ENCODE measurements at places on chromosomes 6 and 20.

DNA sequence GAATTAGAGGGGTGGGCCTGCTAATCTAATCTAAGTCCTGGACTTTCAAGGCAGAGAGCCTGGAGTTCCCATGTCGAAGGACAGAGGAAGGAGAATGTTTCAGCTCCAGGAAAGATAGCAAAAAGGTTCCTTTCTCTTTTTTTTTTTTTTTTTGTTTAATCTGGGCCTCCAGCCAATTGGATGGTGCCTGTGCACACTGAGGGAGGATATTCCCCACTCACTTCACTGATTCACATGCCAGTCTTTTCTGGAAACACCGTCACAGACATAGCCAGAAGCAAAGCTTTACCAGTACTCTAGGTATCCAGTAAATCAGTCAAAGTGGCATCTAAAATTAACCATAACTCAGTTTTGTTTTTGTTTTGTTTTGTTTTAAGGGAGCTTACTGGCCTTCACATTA lies 721.1 kb downstream of the TENT5A start:
- no peak for DNase-seq

DNA sequence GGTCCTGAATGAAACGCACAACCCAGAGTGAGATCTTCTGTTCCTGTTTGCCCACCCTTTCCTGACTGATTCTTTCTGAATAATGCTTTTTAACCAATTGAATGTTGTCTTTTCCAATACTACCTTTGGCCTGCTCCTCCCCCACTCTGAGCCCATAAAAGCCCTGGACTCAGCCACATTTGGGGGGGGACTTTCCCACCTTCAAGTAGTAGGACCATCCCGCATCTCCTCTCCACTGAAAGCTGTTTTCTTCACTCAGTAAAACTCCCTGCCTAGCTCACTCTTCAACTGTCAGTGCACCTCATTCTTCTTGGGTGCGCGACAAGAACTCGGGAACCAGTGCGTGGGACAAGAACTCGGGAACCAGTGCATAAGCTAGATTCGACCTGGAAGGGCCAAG lies 77.9 kb downstream of the EPB41L2 start:
- DNase-seq = no peak

DNA sequence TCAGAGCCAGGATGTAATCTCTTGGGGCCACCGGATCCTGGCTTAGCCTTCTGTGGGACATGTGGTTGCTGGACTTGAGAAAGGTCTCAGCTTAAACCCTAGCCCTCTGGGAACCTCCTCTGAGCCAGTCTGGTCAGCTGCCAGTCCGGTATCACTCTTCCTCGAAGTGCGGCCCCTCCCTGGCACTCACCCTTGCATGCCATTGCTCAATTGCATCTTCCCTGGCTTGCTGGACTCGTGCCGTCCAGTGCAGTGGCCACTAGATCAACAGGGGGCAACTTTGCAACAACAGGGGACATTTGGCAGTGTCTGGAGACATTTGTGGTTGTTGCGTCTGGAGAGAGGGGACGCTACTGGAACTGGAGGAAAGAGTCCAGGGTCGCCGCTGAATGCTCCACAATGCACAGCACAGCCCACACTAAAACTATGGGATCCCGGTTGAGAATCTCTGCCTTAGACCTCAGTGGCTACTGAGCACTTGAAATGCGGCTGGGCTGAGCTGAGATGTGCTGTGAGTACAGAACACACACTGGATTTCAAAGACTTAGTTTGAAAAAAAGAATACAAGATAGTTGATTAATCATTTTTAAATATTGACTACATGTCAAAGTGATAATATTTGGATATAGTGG lies 152.1 kb downstream of the TFAP2C start:
- DNase-seq = no peak

GRCh38 chr6:7006515-7007191 lies 101.1 kb upstream of the RREB1 start:
- no peak for DNase-seq

DNA sequence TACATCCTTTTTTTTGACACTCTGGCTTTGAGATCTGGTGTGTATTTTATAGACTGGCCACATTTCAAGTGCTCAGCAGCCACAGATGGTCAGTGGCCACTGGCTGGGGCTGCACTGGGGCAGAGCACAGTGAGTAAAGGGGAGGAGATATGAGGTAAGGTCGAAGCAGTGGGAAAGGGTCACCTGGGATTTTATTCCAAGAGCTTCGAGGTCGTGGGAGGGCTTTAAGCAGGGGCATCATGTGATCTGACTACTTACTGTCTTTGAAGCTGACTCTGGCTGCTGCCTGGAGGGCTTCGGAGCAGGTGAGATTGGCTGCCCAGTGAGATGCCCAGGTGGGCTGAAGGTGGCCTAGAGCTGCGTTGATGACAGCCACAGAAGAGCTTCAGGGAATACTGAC lies 6.7 kb downstream of the C20orf203 start:
- no peak for DNase-seq

DNA sequence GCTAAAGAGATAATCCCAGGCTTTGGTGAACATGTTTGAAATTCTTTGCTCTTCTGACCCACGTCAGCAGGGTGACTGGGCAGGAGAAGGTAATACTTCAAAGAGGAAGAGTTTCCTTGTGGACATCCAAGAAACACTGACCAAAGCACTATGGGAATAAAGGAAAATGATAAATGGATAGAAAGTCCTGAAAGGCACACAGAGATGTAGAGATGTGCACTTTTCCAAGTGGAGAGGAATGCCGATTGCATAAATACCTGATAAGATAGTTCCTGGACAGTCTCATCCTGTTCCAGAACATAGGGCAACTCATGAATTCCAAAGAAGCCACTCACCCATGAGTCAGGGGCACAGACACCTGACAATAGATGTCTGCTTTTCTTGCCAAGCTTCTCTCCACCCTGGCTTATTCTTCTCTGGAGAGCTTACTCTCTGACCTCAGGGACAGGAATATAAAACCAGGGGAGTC lies 191.3 kb upstream of the FOXA2 start:
- no peak for DNase-seq

DNA sequence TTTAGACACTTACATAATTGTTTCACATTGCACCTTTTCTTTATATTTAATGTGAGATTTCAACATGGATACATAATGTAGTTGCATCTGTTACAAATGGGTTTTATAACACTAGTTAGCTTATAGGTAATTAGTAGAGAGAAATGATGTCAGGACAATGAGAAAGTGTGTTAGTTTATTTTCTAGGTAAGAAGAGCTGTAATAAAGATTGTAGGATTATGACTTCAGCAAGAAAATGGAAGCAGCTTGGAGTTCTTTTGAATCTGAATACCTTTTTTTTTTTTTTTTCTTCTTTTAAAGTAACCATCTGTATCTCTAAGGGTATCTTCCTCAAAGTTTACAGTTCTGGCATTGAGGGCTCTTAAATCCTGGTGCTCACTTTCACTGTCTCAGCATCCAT lies 35.3 kb downstream of the CD2AP start:
- DNase-seq = no peak

DNA sequence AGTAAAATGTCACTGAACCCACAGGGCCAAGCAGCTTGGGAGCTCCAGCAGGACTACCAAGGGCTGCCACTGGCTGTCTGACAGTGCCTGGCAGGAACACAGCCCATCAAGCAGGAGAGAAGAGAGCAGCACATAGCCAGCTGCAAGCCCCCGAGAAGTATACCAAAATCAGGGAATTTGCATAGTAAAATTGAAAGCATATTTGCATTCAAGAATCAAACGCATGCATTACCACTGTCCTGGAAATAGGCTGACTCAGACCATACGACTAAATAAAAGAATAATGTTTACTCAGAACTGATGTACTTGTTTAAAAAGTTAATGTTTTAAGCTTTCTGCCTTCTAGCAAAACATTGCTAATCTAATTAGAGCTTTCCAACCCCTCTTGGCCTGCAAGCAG lies 298.1 kb downstream of the TFAP2B start:
- no peak for DNase-seq

DNA sequence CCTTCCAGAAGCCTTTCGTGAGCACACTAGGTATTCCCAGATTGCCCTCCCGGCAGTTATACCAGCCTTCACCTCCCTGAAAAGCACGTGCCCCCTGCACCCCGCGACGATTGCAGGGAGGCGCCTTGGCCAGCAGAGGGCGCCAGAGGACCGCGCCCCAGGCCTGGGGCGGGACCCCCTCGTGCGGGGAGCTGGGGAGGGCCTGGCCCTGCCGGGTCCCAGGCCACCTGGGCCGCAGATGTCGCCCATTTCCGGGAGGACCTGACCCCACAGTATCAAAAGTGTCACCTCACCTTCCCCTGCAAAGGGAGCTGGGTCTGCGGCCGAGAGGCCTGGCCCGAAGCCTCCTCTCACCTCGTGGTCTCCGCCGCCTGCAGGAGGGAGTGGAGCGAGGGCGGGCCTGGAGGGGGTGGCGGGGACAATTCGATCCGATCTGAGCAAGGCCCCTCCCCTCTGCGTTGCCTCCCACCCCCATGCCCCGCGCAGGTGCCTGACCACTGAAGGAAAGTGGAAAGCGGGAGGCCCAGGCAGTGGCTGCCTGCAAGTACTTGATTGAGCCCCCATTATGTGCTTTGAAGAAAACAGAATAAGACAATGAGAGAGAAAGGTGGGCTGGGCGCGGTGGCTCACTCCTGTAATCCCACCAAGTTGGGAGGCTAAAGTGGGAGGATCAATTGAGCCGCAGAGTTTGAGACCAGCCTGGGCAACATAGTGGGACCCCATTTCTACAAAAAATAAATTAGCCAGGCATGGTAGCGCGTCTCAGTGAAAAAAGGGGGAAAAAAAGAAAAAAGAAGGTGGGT lies 3.5 kb upstream of the SNAI1 start:
- peak; percentile 50 for DNase-seq

GRCh38 chr6:105056646-105057045 lies 99.7 kb downstream of the LIN28B start:
- no peak for DNase-seq

- DNase-seq = peak; percentile 86
Observed at GRCh38 chr6:33199687-33200218, 712 bp downstream of the RXRB start.

- no peak for DNase-seq
Observed at GRCh38 chr20:61932711-61933480, 132.8 kb downstream of the TAF4 start.

DNA sequence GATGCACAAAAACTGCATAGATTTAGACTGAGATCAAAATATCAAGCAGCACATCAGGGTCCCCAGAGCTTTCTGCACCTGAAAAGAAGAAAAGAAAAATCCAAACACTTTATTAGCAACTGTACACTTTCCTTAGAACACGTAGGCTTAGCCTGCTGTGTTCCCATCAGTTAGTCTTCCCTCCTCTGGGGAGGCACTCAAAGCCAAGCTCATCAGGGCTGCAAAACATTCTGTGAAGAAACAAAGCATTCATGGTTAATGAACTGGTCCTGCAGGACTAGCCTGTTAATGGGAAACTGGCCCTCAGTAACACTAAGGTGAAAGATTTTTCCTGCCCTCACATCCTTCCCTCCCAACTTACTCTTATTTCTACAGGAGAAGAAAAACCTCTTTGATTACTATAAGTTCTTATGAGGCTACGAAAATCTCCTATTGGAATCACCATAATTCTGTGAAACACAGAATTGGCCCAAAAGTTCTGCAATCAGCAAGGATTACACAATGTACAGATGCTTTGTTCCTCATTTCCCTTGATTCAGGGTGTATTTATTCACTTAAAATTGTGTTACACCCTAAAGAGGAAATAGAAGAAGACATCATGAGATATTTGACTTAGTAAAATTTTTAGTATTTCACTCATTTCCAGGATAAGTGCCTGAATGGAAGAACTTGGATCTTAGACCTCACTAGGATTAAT lies 901.0 kb upstream of the MAP3K7 start:
- no peak for DNase-seq

DNA sequence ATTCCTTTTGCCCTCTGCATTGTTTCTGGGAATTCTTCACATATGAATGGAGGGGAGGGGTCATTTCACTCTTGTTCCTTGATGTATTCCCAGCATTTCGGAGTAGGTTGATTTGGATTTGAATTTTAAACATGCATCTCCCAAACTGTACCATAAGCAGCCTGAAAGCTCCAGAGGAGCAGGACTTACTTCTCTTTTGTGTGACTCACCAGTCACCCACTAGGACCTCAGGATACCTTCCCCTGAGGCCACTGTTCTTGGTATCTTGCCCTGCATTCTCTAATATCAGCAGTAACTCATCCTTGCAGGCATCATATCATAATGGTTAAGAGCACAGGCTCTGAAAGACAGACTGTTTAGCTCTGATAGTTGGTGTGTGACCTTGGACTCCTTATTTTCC lies 703 bp downstream of the MRPL2 start:
- DNase-seq = no peak

DNA sequence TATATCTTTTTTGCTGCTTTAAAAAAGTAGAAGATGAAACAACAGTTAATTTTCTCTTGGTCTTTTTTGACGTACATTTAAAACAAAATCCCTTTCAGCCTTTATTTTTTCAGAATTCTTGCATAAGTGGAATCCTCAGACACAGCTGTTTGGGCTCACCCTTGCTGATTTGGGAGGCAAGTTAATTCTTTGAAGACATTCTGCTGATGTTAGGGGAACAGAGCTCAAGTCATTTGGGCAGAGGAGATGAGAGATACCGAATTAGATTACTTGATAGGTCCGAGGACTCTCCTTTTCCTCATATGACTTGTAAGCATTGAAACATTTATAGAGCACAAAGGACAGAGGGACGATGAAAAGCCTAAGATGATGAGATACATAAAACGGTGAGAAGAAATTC lies 567.9 kb upstream of the CITED2 start:
- no peak for DNase-seq

DNA sequence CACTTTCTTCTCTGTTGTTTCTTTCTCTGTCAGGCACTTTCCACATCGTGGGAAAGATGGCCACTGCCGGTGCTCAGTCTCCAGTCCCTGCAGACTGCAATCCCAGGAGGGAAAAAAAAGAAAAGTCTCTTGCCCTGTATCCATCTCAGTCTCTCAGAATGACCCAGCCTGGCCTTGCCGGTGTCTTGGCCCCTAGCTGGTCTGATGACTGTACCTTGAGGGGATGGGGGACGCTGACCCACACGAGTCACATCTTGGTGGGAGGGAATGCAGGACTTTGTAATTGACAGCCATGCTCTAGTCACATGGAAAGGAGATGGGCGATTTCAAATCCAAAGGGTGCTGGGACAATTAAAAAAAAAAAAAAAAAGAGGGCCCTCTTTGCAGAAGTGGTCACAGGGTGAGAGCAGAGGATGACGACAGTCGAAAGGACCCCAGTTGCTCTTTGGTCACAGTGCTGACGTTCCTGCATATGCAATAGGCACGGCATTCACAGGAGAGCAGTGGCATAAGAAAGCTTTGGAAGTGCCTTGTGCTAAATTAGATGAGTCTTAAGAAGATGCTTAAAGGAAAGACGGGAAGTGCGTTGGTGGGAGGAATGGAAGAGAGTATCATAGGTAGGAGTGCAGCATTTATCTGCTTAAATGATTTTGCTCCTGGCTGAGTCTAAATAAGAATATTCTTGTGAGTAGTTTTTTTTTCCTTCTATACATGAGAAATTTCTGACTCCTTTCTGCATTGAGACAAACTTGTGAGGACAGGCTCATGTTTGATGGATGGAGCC lies 63.9 kb upstream of the AKAP12 start:
- no peak for DNase-seq

- DNase-seq = no peak
Observed at GRCh38 chr20:50568549-50568942, 58.4 kb downstream of the PTPN1 start.

Measured in T-helper 2 cell (primary cell).